ENCODE measurements at places on chromosomes 1 and 21. TPM values are rescaled to one million over a fixed set of nuclear protein-coding genes. Genes with fewer than 3 reads are reported as not detected.

GRCh38 chr1:30615076-30615795 is 108.1 kb downstream of the MATN1 start:
- H3K27me3 ChIP-seq, result no peaks in the 10 kb centered on the region
- no peaks in the 10 kb centered on the region for H3K4me1 ChIP-seq
- H3K27ac ChIP-seq, result no peak overlapping the region
- no peak overlapping the region for H3K4me3 ChIP-seq

Gene BEND5
- 0.22 TPM for polyA plus RNA-seq

GRCh38 chr1:106879538-106879937 is 176.9 kb upstream of the PRMT6 start:
- H3K27ac ChIP-seq, result no peak overlapping the region
- H3K4me1 ChIP-seq, result no peaks in the 10 kb centered on the region
- H3K36me3 ChIP-seq, result no peaks in the 10 kb centered on the region
- no peaks in the 10 kb centered on the region for H3K27me3 ChIP-seq

DNA sequence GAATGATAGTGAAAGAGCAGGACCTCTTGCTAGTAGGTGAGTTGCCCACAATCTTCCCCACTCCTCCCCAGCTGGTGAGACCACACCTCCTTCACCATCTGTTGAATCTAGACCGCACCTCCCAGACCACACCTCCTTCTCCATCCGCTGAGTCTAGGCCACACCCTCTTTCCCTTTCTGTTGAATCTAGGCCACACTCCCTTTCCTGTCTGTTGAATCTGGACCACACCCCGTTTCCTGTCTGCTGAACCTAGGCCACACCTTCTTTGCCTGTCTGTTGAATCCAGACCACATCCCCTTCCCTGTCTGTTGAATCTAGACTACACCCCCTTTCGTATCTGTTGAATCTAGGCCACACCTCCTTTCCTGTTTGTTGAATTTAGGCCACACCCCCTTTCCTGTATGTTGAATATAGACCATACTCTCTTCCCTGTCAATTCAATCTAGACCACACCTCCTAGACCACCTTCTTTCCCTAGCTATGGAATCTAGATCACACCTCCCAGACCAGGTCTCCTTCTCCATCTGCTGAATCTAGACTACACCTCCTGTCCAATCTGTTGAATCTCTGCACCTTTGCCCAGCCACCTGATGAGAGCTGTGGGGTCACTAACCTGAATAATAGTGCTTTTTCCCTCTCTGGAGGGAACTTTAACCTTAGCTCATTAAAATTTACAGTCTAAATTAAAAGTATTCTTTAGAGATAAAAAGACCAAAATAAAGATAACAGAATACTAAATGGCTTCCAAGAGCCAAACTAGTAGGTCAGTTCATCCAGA is 116.3 kb downstream of the DAB1 start:
- no peaks in the 10 kb centered on the region for H3K36me3 ChIP-seq
- H3K27ac ChIP-seq, result no peak overlapping the region
- H3K4me3 ChIP-seq, result no peak overlapping the region
- H3K27me3 ChIP-seq, result no peaks in the 10 kb centered on the region
- H3K4me1 ChIP-seq, result no peaks in the 10 kb centered on the region

DNA sequence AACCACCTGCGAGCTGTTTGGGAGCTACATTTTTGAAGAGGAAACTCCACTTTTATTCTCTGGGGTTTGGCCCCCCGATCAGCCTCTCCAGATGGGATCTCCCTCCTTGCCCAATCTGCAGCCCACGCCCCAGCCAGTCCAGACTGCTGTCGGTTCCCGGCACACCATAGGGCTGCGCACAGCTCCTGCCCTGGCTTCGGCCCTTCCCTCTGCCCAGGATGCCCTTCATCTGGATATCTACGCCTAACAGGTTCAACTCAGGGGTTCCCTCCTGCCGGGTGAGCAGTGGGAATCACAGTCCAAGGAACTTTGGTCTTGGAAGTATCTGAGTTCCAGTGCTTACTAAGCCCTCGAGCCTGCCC is 135.3 kb downstream of the KAZN start:
- peaks cover 10% of the 10 kb centered on the region for H3K4me1 ChIP-seq
- DNase-seq, result no peak

DNA sequence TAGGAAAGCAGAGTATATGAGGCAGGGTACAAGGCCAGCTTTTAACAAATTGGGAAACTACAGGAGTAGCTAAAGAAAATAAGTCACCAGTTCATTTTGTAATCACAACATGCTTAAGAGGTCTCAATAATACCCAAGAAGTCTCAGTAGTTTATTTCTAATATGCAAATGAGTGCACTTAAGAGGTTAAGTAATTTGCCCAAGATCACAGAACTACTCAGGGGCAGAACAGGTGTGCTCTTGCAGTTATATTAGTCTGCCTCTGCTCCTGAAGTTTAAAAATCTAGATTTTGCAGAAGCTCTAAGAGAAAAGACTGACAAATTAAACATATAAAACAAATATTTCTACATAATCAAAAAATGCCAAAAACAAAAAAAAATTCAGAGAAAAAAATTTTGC is 6.9 kb downstream of the EPS15 start:
- no peaks in the 10 kb centered on the region for H3K27me3 ChIP-seq
- peaks cover 28% of the 10 kb centered on the region for H3K4me1 ChIP-seq
- H3K27ac ChIP-seq, result peak overlapping the region; percentile 83
- no peak for DNase-seq

DNA sequence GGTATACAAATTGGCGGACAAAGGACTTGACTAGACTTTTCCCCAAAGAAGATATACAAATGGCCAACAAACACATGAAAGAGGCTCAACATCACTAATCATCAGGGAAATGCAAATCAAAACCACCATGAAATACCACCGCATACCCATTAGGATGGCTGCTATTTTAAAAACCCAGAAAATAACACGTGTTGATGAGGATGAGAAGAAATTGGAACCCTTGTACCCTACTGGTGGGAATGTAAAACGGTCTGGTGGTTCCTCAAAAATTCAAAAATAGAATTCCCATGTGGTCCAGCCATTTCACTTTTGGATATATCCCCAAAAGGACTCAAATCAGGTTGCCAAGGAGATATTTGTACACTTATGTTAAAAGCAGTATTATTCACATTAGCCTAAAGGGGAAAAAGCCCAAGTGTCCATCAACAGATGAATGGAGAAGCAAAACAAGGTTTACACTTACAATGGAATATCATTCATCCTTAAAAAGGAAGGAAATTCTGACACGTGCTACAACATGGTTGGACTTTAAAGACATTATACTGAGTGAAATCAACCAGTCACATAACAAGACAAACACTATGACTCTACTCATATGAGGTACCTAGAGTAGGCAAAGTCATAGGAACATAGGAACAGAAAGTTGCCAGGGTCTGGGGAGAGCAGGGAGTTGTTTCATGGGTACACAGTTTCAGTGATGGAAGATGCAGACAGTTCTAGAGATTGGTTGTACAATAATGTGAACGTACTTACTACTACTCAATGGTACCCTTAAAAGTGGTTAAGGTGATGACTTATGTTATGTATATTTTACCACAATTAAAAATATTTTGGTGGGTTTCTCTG is 17.0 kb downstream of the CD34 start:
- H3K27ac ChIP-seq, result no peak overlapping the region
- no peak for DNase-seq
- no peak overlapping the region for H3K4me3 ChIP-seq
- peaks cover 2% of the 10 kb centered on the region for H3K27me3 ChIP-seq

Gene IGFN1
- not detected for polyA plus RNA-seq

Gene KIF26B
- polyA plus RNA-seq, result 0.79 TPM

DNA sequence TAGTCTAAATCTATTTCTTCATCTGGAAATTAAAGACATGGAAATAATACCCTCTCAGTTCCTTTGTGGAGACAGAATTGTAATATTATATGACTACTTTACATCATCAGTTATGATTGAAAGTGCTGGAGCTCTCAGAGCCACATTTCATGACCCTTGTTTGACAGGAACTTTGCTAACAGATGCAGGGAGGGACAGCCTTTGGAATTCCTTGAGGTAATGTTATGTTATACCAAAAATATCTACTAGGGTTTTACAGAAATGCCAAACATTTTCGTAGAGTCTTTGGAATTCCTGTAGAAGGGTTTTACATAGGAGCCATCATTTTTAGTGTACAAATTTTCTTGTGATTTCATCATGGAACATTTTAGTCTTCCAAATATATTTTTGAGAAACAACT is 57.4 kb upstream of the ADAMTS5 start:
- no peaks in the 10 kb centered on the region for H3K36me3 ChIP-seq
- no peak for DNase-seq
- no peak overlapping the region for H3K27ac ChIP-seq

DNA sequence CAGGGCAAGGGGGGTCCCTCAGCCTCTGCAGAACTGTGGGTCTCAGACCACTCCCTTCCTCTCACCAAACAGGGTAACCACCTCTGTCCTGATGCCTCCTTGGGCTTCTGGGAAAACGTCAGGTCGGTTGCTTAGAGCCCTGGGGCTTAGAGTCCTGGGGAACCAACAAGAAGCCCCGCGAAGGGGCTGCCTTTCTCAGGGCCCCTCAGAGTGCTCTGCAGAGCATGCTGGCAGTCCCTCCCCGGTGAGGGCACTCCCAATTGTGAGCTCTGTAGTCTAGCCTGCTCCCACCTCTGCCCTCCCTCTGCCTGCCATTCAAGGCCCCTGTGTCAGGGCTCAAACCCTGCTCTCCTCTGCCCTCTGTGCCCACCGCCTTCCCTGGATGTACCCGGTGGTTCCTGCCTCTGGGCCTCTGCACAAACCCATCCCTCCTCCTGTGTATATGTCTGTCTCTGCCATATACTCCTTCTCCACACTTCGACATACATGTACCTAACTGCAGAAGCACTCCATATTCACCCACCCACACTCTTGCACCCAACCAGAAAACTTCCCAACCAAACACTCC is 92.3 kb downstream of the DMRTB1 start:
- H3K27me3 ChIP-seq, result no peaks in the 10 kb centered on the region
- H3K4me1 ChIP-seq, result no peaks in the 10 kb centered on the region
- no peak for DNase-seq
- no peak overlapping the region for H3K4me3 ChIP-seq
- no peaks in the 10 kb centered on the region for H3K36me3 ChIP-seq

GRCh38 chr1:24442764-24443163 is 27.2 kb downstream of the NIPAL3 start:
- no peaks in the 10 kb centered on the region for H3K27me3 ChIP-seq
- H3K4me3 ChIP-seq, result no peak overlapping the region
- no peak for DNase-seq
- no peak overlapping the region for H3K27ac ChIP-seq
- no peaks in the 10 kb centered on the region for H3K4me1 ChIP-seq

- DNase-seq, result peak; percentile 34
- H3K4me1 ChIP-seq, result 0 out of 2 replicates have a peak, but pooled peaks cover 3% of the 10 kb centered on the region
- no peak overlapping the region for H3K27ac ChIP-seq
- no peaks in the 10 kb centered on the region for H3K27me3 ChIP-seq
- no peak overlapping the region for H3K4me3 ChIP-seq
These were observed 4.3 kb upstream of the FGGY start for GRCh38 chr1:59292562-59292961.

DNA sequence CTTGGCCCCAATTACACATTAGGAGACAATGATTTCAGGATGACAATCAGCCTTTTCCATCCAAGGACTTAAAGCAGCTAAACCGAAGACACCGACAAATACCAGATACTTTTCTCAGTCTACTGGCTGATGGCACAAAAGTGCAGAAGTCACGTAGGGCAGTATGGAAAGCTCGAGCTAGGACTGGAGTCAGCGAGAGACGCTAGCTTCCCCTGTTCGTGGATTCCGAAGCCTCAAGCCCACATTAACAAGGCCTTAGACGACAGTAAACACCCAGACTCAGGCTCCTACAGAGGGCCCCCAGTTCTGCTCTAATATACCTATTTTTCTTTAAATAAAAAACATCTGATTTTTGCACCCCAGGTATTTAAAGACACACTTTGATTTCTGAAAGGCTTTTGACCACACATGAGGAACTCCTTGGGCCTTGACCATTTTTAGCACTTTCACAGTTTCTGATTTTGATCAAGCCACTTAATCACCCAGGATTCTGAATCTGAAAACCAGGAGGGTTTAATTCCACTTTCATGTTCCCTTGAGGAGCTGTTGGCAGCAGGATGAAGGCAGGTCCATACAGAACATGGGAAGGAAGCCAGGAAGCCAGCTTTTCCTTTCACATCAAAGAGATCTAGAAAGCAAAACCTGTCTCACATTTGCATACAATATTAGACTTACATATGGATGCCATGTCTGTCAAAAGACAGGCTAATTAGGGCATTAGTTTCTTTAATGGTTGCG is 204.1 kb downstream of the GABPA start:
- no peak for DNase-seq

DNA sequence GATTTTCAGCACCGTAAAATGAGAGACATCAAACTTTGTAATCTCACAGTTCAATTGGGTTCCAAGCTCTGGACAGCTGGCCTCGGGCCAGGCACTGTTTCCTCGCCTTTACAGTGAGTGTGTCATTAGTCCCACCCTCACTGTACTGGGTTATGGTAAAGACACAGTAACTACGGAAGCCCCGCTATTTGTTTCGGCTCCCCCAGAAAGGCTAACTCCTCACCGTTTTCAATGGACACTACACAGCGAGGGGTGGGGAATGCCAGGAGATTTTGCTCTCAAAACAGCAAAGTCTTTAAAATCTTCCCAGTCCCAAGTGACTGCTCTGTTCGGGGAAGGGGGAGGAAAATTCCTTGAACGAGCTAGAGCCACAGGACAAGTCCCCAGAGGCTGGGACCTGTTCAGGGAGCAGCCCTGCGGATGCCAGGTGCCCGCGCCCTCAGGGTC is 757 bp upstream of the SPSB1 start:
- H3K36me3 ChIP-seq, result no peaks in the 10 kb centered on the region
- H3K27ac ChIP-seq, result no peak overlapping the region
- peaks cover 13% of the 10 kb centered on the region for H3K4me1 ChIP-seq

GRCh38 chr21:35090403-35090802 is 41.3 kb upstream of the RUNX1 start:
- no peak overlapping the region for H3K4me3 ChIP-seq
- H3K27ac ChIP-seq, result no peak overlapping the region
- H3K4me1 ChIP-seq, result no peaks in the 10 kb centered on the region
- no peaks in the 10 kb centered on the region for H3K27me3 ChIP-seq
- DNase-seq, result no peak

Gene LAPTM5
- polyA plus RNA-seq, result 977 TPM

Gene SPATA45
- polyA plus RNA-seq, result 0.77 TPM

Gene WDR3
- 71.2 TPM for polyA plus RNA-seq

- H3K4me1 ChIP-seq, result no peaks in the 10 kb centered on the region
- H3K4me3 ChIP-seq, result no peak overlapping the region
- H3K27me3 ChIP-seq, result no peaks in the 10 kb centered on the region
- DNase-seq, result no peak
These were observed 14.8 kb downstream of the CTSK start for GRCh38 chr1:150793221-150793620.

Gene DIO1
- polyA plus RNA-seq, result not detected

Gene LYPD8
- polyA plus RNA-seq, result not detected

Gene INTS11
- 79.9 TPM for polyA plus RNA-seq

All from GM12878 (cell line).